H7 (cell line): ENCODE measurements at places on chromosomes 1 and 21. TPM values are rescaled to one million over a fixed set of nuclear protein-coding genes. Genes with fewer than 3 reads are reported as not detected.
A peak's percentile ranks its signal among the peaks of the same experiment; 100 is the strongest.

DNA sequence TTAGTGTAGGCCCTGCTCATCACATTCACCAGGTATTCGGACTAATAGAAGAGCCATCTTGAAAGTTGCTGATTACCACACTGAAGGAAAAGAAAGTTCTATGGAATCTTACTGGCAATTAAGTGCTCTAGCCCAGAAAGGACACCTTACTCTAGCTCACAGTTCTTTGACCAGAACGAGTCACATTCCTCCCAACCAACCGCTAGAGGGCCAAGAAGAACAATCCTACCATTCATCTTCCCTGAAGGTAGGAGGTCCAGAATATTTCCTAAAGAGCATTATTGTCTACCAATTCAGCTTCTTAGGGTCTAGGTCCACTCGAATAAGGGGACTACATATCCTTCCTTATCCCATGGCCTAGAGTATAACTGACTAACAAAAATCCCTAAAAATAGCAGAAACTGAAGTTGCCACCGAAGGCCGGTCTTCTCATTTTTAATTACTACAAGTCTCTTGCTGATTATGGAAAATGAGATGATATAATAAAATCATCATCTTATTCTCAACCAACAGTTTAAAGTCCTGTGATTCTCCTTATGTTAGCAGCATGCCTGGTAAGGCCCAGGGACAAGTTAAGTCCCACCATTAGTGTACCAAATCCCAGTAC is 2.7 kb upstream of the FMO1 start:
- peak; percentile 69 for DNase-seq

TAL1 gene
- 0.07 and 0.70 TPM in 2 replicates for total RNA-seq

LCE3D gene
- not detected in 2 replicates for total RNA-seq

- DNase-seq, result no peak
Measured at GRCh38 chr21:16473988-16474387, 744.2 kb downstream of the USP25 start.

DNA sequence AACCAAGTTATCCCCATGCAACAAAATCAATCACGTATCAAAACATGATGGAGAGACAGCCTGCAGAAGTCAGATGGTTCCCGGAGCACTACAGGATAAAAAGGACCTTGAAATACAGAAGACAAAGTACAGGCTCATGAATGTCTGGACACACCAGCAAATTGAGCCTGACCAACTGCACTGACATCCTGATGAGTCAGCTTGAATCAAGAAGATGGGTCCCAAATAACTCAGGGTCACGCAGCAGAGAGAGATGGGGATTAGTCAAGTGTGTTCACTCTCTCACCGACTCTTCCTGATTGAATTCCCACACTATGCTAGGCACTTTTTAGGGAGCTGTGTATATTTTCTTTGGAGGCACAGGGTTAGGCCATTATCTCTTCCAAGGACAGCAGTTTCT is 71.1 kb upstream of the DIRAS3 start:
- DNase-seq, result no peak

DNA sequence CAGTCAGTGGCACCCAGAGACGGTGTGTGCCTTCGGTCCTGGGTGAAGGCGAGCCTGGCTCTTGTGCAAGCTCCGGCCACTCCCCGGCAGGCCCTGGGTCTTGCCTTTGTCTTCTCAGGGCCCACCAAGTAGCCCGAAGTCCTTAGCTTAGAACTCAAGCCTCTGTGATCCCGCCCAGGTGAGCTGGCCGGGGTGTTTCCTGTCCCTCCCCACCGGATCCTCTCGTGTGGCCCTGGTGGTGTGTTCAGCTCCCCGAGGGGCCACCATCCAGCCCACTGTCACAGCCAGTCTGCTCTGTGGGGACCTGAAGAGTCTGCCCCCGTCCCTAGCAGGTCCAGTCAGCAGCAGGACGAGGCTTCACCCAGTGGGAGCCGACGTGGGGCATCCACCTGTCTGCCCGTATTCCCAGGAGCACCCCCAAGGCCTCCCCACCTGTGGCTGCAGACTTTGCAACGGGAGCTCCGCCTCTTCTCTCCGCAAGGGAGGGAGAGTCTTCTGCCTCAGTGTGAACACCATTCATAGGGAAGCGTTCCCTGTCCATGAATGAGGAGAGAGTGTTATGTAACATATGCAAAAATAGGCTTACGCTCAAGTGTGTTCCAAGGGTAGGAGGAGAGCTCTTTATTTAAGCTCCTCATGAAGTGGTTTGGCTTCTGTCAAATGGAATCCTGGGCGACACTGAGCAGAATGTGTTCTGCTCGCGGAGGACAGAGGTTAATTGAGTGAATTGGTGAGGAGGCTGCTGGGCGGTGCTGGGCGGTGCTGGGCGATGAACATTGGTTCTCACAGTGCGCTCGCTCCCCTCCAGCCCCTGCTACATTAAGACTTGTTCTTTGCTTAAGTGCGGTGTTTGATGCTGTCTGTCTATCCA is 108.9 kb downstream of the CRYAA start:
- DNase-seq, result peak; percentile 88

DNA sequence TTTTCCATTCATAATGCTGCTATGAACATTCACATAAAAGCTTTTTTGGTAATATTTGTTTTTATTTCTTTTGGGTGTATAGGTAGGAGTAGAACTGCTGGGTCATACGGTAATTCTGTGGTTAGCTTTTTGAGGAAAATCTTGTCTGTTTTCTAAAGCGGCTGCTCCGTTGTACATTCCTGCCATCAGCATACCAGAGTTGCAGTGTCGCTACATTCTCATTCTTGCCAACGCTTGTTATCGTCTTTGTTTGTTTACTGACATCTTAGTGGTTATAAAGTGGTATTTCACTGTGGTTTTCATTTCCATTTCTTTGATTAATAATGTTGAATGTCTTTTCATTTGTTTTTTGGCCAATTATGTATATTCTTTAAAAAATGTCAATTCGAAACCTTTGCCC is 469.8 kb upstream of the ZP4 start:
- DNase-seq, result no peak

- peak; percentile 49 for DNase-seq
Measured at GRCh38 chr1:40404670-40405462, 31.3 kb downstream of the SMAP2 start.

GRCh38 chr1:6508816-6509189 is 17.3 kb upstream of the PLEKHG5 start:
- DNase-seq, result peak; percentile 58

DNA sequence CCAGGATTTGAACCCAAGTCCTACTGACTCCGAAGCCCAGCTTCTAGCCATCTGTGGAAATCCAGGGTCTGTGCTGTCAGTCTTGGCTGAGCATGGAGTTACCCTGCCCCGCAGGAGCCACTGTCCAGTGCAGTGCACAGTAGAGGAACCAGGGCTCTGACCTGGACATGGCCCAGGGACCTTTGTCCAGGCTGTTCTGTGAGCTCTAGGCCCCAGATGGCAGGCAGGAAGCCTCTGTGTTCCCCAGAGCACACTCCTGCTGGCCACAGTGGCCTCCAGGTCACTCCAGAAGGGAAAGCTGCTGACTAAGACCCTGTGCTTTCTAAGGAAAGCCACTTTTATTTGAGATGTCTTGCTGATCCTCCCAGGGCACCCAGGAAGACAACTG is 13.8 kb downstream of the S100A7A start:
- DNase-seq, result no peak
